HepG2 (cell line): ENCODE measurements at places on chromosomes 6 and 20.

DNA sequence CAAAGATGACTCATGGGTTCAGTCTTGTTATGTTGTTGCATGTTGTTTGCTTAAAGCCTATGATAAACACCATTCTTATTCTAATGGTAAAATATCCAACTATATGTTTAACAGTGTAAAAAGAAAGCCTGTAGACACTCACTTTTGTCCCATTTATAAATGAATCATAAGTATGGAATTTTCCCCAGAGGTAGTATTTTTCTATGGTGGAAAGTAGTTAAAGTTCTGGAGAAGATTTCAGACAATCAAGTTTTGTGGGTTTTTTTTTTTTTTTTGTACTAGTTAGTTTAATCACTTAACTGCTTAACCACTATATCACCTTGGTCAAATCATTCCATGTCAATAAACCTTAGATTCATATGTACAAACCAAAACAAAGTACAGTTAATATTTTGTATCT, 35.8 kb downstream of the PTCHD4 start:
- DNase-seq, result no peak

DNA sequence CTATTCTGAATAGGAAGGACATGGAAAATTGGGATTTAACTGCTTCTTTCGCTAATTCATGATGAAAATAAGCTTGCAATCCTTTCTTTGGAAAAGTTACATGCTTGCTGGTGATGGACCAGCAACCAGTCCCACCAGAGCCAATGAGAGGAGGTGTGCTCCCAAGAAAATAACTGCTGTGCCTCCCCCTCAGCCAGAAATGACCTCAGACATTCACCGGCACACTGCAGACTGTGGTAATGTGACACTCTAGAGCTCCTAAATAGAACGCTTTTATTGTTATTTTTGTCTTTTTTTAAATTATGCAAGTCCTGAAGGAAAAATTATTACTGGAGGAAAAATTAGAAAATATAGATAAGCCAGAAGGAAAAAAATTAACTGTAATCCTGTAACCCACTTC, 2.6 kb downstream of the PYGB start:
- no peak for DNase-seq

DNA sequence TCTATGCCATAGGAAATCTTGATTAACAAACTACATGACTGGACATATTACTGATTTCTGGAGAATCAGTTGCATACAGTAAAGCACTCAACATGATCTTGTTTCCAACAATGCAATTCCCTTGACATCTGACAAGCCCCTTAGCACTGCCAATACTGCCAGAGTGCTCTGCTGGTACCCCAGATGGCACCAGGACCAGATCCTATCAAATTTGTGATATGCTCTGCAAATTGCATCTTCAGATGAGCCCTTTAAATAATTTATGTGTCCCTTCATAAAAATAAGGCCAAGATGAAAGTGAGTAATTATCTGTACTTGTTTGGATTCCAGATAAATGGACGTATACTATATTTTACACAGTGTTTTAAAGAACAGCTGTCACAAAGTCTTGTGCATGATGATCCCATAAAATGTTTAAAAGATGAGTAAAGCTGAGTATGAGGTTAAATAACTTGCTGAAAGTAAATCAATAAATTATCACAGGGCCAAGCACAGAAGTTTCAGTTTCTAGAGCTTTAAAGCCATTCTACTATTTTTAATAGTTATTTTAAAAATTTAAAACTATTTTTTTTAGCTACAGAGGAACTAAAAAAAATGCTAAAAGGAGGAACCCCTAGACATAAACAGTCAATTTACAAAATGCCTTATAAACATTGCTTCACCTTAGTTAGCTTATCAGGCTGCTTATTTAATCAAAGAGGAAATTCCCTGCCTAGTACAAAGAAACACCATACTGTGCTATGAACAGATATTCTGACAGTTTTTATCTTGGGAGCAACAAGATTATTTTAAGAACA, 42.1 kb downstream of the NUDT3 start:
- no peak for DNase-seq

GRCh38 chr6:159978291-159979135, 9.6 kb downstream of the IGF2R start:
- DNase-seq, result no peak

- DNase-seq, result no peak
Measured at GRCh38 chr6:24974182-24975171, 38.7 kb upstream of the RIPOR2 start.

GRCh38 chr6:161011492-161012480, 20.2 kb downstream of the MAP3K4 start:
- no peak for DNase-seq

- no peak for DNase-seq
Measured at GRCh38 chr20:55437798-55438415, 567.4 kb downstream of the CBLN4 start.

DNA sequence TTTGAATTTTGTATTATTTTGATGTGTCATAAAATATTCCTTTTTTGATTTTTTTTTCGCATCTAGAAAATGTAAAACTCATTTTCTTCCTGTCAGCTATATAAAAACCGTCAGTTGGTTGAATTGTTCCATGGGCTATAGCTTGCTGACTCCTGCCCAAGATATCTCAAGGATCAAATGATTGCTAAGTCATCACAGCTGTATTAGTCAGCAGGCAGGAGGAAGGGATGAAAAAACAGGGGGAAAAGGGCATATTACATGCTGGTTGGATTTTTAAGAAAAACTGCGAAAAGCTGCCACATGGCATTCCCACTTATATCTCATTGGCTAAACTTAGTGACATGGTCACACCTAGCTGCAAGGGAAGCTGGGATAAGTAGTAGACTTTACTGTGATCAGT, 569.9 kb downstream of the BCKDHB start:
- DNase-seq, result no peak

- DNase-seq, result no peak
Measured at GRCh38 chr6:43992126-43992663, 135.1 kb downstream of the MRPL14 start.

DNA sequence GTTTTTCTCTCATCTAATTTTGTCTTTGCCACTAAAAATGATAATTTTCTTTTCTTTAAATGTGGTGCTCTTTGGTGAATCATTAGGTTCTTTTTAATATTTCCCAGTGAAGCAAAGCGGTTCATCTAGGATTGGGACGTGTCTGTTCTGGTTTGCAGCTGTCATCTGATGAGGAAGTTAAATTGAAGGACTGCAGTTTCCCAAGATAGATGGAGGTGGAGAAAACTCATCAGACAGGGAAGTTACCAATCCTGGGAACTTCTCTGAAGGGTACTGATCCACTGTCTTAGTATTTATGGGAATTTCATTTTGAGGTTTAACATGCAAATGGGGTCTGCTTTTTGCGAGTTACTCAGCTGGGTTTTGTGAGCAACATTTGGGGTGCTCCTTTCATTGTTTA, 2.4 kb upstream of the AARS2 start:
- no peak for DNase-seq

- no peak for DNase-seq
Measured at GRCh38 chr6:133807501-133807900, 81.4 kb upstream of the TCF21 start.

GRCh38 chr6:134667111-134667510, 282.8 kb downstream of the ALDH8A1 start:
- no peak for DNase-seq

DNA sequence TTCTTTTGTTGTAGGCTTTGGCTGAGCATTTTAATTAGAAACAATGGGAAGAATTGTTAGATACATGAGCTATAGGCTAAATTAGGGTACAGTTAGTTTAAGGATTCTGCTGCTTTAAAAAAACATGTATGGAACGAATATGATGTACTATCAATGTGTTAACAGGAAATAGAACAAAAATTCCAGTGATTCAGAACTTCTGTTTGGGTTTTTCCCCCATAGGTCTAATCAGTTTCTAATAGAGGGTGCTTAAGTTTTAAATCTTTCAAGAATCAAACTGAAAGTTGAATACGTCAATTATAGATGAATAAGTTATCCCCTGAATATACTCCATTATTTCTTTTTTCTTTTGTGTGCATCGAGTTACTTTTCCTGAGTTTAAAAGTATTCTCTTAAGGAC, 1.9 kb downstream of the TAB2 start:
- DNase-seq, result no peak

- no peak for DNase-seq
Measured at GRCh38 chr20:11166712-11167111, 492.9 kb upstream of the JAG1 start.

GRCh38 chr20:34085544-34086040, 26.5 kb downstream of the EIF2S2 start:
- no peak for DNase-seq

GRCh38 chr6:125989631-125990030, 3.3 kb downstream of the TRMT11 start:
- DNase-seq, result peak; percentile 74

GRCh38 chr6:169230322-169230665, 23.4 kb downstream of the THBS2 start:
- DNase-seq, result no peak

DNA sequence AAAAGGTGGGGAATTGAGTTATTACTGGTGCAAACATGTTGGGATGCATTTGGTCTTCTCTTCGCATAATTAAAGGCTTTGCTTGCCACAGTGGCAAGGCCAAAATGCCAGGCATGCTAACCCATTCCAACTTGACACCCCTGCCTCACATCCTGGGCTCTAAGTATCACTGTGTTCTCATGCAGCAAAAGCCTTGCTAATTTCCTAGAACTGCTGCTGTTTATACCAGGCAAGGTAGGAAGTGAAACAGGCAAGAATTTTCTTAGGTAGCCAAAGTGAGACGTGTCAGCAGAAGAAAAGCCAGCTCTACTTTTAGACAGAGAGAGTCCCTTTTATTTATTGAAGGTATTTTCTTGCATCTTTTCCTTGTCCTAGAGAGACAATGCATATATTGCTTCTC, 41.2 kb downstream of the LYRM2 start:
- DNase-seq, result no peak

DNA sequence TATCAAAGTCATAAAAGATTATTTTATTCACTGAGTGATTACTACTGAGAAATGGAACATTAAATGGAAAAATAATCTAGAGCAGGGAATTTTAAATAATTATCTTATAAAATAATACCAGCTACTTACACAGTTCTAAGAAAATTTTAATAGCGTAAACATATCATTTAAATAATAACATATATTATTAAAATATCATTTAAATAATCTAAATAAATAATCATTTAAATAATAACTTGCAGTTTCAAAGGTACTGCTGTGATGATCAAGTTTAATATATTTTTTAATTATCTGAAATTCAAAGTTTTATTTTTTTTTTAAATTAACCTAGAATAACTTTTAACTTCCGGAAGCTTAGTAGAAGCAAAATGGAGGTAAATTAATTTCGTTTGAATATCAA, 301.2 kb downstream of the TBC1D32 start:
- DNase-seq, result no peak

- no peak for DNase-seq
Measured at GRCh38 chr6:10151144-10151915, 263.5 kb downstream of the TFAP2A start.

GRCh38 chr6:82917346-82918064, 148.1 kb downstream of the UBE3D start:
- no peak for DNase-seq

GRCh38 chr20:45061244-45061643, 39.7 kb downstream of the KCNS1 start:
- no peak for DNase-seq

DNA sequence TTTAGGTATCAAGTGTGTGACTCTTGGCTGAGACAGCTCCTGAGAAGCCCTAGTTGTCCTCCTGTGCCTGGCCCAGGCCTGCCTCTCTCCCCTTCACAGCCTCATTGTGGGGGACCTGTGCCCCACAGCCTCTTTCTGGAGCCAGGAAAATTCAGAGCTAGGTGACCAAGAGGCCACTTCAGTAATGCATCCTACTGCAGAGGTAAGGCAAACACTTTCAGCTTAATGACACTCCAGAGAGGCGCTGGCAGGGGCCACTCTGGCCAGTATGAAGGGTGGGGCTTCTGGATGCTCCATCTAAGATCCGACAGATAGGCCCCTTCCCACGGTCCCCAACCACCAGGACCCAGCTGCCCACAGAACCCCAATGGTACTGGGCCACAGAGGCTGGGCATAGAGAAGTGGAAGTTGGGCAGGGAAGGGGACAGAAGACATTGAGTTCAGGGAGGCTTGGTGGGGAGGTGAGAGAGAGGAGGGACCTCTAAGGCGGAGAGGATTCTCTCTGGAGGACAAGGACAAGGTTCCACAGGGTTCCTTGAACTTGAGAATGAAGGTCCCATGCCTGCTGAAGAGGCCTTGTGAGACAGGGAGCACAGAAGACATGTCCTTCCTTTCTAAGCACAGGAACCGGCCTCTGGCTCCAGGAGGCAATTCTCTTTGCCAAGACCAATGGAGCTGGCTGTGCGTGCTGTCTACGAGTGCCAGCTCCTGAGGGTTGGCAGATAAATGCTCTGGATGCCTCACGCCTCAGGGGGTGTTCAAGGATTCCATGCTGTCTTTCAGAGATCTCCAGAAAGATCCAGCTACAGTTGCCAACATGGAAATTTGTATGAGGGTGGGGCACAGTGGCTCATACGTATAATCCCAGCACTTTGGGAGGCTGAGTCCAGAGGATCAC, 46.4 kb upstream of the TGM2 start:
- no peak for DNase-seq
